GM23248 (cell line): ENCODE measurements at places on chromosomes 2 and 18. TPM values are rescaled to one million over a fixed set of nuclear protein-coding genes. Genes with fewer than 3 reads are reported as not detected.

GRCh38 chr2:86037141-86037794 is 68.4 kb downstream of the POLR1A start:
- peak; percentile 94 for DNase-seq

DNA sequence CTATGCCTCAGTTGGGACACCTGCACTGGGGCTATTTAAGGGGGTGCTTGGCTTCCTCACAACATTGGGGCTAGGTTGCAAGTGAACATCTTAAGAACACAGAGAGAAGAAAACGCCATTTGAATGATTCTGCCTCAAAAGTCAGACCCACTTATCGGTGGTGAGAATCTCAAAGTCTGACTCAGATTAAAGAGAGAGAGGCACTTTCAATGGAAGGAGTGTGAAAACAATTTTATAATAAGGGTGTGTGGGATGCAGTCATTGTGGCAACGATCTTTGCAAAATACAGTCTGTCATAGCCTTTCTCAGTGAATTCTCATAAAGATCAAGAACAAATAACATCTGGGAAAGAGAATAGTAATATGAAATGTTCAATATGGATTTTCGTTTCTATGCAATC is 41.8 kb downstream of the CCDC102B start:
- peak; percentile 54 for DNase-seq

GRCh38 chr2:8684878-8685696 is 3.2 kb downstream of the ID2 start:
- peak; percentile 89 for DNase-seq

- DNase-seq: peak; percentile 83
Measured at GRCh38 chr18:28189400-28190239, 12.7 kb upstream of the CDH2 start.

DNA sequence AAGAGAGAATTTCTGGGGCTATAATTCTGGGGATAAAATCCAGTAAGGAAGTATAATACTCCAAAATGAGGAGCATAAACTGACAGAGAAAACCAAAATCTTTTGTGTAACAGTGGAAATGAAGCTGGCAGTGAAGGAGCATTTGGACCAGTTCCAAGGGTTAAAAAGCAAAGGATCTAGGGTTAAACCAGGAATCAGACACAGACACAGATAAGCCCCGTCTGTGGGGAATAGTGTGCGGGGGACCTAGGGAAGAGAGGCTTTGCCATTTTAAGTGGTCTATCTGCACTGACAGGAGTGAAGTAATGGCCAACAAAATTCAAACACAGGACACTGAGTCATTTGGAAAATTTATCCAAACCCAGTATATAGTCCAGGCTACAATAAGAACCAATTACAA is 23.4 kb downstream of the SAP130 start:
- DNase-seq: no peak

GRCh38 chr18:21115519-21116411 is 4.2 kb upstream of the ROCK1 start:
- DNase-seq: peak; percentile 94

OTOS gene
- not detected in 2 replicates for total RNA-seq

CNGA3 gene
- total RNA-seq: under 0.01 and 0.51 TPM in 2 replicates

LYPD6B gene
- 3.9 and 6.8 TPM in 2 replicates for total RNA-seq

IGFBP2 gene
- 24.0 and 40.1 TPM in 2 replicates for total RNA-seq

OSGEPL1 gene
- total RNA-seq: 5.3 and 7.5 TPM in 2 replicates

SERPINB13 gene
- not detected in 2 replicates for total RNA-seq
